ENCODE measurements at places on chromosomes 6 and 20.
A peak's percentile ranks its signal among the peaks of the same experiment; 100 is the strongest.

- peak; percentile 21 for DNase-seq
These were observed 111.6 kb downstream of the TBC1D32 start for GRCh38 chr6:121222656-121223055.

DNA sequence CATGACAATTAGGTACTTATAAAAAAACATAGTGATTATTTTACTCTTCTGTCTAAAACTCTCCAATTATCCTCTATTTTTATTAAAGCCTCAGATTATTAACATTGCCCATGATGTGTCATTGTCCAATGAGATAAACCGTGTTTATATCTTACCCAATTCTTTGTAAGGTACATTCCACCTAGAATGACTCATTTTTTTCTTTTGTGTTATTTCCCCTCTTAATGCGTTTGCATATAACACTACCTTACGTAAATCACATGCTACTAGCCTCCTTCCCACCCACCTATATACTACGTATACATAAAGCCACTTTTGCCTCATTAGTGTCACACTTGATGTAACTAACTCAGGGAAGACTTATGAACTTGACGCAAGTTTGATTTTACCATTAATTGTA, 336.3 kb upstream of the PTCHD4 start:
- DNase-seq: no peak

GRCh38 chr6:170435766-170436165, 117.3 kb downstream of the PSMB1 start:
- DNase-seq: no peak

GRCh38 chr6:36578431-36578830, 15.7 kb upstream of the SRSF3 start:
- no peak for DNase-seq

GRCh38 chr20:15703171-15703911, 869.9 kb downstream of the KIF16B start:
- DNase-seq: no peak

GRCh38 chr20:23163562-23163961, 77.4 kb upstream of the CD93 start:
- DNase-seq: no peak

DNA sequence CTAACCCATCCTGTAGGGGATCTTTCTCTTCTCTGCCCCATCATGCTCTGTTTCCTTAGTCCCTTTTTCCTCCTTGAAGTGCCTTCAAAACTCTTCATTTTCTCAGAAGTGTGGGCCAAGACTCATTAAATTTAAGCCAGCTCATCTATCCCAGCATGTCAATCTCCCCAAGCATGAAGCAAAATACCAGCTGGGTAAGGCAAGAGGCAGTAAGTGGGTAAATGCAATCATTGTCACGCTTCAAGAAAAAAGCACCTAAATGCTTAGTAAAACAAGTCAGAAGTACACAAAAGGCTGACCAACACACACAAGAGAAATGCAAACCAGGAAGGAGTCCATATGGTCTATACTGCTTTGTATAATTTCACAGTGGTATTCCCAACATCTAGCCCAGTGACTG, 61.5 kb downstream of the COL12A1 start:
- no peak for DNase-seq

DNA sequence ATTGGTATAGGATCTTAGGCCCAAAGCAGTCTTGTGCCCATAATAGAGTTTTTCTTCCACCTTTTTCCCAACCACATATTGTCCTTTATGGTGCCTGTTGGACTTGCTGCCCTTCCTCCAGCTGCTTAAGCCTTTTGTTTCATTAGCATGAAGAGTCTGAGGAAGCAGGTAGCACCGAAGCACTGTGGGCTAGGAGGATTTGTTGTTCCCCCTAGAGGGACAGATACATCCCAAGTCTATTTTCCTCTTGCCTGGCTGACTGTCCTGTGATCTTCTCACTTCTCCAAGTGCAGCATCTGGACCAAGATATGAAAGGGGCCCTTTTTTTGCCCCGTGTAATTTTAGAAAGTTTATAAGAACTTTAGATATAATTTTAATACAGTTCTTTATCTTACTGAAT, 50.7 kb upstream of the COL10A1 start:
- no peak for DNase-seq

DNA sequence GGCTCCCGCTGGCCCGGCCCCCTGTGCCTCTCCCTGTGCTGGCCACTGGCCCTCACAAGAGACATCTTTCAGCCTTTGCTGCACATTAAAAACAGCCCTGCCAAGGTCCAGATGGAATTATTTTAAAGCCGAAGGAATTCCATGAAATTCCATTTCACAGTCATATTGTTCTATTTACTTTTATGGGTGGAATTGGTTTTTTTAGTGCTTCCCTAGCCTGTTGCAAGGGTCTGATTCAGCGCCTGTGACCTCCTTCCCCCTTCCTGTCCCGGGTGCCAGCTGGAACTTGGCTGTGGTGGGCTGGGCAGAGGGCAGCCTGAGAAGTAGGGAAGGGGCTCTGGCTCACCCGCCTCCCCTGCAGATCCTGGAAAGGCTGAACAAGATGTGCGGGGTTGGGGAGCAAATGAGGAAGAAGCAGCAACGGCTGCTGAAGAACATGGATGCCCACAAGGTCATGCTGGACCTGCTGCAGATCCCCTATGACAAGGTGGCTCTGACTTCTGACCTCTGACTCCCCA, 34.3 kb downstream of the UQCC2 start:
- DNase-seq: no peak

- DNase-seq: no peak
These were observed 116.3 kb downstream of the SNX5 start for GRCh38 chr20:17852323-17852722.

GRCh38 chr6:88561034-88561953, 395.1 kb upstream of the CNR1 start:
- no peak for DNase-seq

DNA sequence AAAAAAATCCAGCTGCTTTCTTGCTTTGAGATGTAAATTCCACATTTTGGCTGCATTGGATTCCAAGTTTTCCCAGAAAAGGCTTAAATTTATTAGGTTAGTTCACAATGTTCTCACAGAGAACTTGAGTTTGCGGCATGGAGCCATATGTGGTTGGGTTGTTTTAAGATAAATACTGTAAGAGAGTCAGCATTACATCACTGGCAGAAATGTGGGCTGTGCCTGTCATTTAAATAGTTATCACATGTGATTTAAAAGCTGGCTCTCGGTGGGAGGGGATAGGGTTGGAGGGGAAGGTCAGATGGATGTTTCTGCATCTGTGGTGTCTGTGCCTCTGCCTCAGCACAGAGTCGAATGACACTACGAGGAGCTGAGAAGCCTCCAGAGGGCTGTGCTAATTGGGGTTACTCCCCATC, 73.8 kb upstream of the SCP2D1 start:
- peak; percentile 59 for DNase-seq

DNA sequence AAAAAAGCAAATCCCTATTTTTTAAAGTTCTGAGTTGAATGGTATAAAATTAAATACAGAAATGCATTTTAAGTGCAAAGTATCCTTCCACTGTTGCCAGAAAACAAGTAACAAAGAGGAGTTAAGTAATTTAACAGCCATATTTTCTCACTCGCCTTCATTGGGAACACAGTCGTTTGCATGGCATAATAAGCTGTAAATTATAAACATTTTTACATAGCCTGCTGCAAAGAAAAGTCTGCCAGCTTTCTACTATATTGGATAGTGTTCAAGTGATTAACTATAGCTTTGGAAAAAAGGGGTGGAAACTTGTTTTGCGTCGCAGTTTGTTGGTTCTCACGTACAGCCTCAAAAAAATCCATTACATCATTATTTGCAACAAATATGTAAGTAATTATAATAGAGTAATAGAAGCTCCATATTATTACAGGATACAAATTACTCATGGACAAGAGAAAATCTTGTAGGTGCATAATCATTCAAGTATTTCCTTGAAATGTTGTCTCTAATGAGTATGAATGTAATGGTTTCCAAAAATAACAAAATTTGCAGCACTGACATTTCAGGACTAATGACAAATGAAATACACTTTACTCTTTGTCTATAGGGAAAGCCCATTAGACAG, 139.3 kb downstream of the PDSS2 start:
- DNase-seq: no peak

DNA sequence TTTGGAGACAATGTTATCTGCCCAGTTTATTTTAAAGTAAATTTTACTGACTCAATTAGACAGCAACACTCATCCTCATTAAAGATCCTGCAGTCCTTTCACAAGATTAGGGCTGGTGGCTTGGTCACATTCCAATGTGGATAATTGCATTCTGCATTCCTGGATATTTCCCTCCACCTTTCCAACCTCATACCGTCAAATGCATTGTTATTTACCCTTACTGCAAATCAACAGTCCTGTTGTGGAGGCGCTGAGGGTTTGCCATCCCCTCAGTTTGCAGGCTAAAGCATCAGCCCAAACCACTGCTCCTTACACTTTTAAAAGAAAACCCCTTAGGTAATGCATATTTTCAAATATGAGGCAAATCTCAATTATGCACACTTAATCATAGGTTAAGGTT, 5.4 kb downstream of the CITED2 start:
- no peak for DNase-seq

DNA sequence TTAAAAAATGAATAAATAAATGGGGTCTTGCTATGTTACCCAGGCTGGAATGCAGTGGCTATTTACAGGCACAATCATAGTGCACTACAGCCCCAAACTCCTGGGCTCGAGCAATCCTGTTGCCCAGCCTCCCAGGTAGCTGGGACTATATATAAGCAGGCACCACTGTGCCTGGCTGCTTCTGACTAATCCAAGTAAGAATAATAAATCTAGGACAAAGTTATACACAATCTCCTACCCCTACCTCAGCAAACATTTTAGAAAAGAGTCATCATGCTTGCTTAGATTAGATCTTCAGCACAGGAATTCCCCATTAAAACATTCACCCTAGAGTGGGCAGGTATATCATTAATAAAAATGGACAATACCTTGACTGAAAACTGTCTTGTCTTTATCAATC, 124.6 kb downstream of the REV3L start:
- peak; percentile 1 for DNase-seq

GRCh38 chr6:145045582-145045981, 689.7 kb downstream of the EPM2A start:
- no peak for DNase-seq

DNA sequence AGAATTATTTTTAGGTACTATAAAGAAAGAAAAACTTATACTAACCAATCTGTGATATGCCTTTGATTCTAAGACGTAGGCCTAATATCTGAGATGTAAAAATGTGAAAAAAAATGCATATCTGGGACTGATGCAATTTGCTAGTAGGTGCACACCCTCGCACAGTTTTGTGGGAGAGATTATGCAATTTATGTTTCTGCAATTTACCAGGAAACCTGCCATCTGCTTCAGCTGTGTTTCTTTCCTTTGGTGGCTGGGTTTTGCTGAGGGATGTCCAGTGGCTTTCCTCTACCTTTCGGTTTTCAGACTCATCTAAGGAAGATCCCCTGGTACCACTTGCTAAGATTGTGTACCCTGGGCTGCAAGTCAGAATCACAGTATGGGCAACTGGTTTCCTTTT, 186.9 kb downstream of the ZFP64 start:
- no peak for DNase-seq

DNA sequence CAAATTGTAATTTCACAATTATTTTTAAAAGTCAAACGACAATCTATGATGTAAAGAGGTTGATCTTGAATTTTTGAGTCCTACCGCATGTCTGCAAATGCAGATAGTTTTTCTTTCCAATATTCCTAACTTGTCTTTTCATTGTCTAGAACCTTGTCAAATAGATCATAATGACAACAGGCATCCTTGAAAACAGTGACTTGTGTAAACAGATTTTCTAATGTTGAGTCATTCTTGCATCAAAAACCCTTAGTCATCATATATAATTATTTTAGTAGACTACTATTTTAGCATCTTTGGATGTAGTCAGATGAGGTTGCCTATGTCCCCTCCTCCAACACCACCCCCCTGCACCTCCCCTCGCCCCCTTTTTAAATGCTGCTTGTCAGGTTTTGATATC, 43.8 kb downstream of the BMP6 start:
- no peak for DNase-seq

- peak; percentile 48 for DNase-seq
These were observed 494.3 kb downstream of the EPM2A start for GRCh38 chr6:145241039-145241438.

DNA sequence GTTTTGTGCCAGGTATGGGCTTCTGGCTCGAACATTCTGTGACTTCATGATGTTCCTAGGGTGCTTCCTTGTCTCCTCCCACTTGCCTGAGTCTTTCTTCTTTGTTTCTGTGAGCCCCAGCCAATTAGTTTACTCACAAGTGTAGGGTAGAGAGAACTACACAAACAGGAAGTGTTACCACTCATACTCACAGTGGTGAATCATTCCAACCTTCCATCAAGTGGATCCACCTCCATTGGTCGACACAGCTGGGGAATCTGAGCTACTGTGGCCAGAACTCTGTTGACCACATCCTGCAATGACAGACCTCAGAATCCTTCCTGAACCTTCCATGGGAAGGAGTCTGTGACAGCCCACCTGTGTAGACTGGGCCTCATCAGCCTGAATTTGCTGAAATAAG, 76.8 kb downstream of the UNC5CL start:
- peak; percentile 65 for DNase-seq

- peak; percentile 15 for DNase-seq
These were observed 161.2 kb downstream of the EYA2 start for GRCh38 chr20:47055699-47056369.

GRCh38 chr20:43749734-43750294, 23.0 kb upstream of the GTSF1L start:
- no peak for DNase-seq

- no peak for DNase-seq
These were observed 2.2 kb upstream of the PCK1 start for GRCh38 chr20:57558614-57559288.

GRCh38 chr20:52833901-52834300, 138.3 kb upstream of the TSHZ2 start:
- DNase-seq: no peak

GRCh38 chr6:93412452-93412851, 6.9 kb downstream of the EPHA7 start:
- DNase-seq: no peak

- DNase-seq: no peak
These were observed 21.2 kb downstream of the SYNDIG1 start for GRCh38 chr20:24490598-24490997.

DNA sequence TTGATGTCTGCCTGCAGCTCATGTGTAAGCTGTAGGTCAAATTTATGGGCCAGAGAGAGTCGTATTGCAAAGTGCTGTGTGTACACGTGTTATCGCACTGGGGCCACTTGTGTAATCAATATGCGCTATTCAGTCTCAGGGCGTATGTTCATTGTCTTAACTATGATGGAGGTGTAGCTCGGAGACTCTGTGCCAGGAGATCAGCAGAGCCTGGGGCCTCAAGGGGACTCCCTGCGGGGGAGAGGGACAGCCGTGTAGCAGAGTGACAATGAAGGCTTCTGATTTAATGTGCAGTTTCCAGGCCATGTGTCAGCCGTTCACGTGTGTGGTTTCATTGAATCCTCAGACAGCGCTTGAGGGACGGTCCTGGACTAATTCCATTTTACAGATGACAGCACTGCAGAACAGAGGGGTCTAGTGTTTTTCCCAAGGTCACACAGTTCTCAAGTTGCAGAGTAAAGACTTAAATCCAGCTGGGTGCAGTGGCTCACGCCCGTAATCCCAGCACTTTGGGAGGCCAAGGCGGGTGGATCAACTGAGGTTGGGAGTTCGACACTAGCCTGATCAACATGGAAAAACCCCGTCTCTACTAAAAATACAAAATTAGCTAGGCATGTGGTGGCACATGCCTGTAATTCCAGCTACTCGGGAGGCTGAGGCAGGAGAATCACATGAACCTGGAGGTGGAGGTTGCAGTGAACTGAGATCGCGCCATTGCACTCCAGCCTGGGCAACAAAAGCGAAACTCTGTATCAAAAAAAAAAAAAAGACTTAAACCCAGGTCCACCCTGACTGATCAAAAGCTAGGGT, 242.5 kb downstream of the PREX1 start:
- DNase-seq: no peak

All from AG04450 (cell line).